ENCODE measurements at places on chromosomes 7 and 10.

DNA sequence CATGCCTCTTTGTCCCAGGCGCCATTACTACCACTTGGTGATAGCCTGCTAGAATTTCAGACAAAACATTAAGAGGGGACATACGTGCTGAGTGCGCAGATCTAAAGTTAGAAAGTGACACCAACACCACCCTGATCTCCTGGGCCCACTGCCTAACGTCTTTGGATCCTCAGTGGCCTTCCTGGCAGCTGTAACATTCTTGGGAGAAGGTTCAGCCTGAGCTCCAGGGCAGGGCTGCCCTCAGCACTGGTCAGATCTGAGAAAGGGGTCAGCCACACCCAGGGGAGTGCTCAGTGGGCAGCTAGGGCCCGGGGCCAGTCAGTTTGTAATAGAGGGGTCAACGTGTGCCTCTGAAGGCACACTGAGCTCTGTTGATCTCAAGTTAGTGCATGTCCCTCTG is 48.4 kb downstream of the ZCCHC24 start:
- H3K36me3 ChIP-seq, result peaks cover 5% of the 10 kb centered on the region
- no peak for DNase-seq
- peaks cover 47% of the 10 kb centered on the region for H3K4me1 ChIP-seq
- H3K4me3 ChIP-seq, result no peak overlapping the region

DNA sequence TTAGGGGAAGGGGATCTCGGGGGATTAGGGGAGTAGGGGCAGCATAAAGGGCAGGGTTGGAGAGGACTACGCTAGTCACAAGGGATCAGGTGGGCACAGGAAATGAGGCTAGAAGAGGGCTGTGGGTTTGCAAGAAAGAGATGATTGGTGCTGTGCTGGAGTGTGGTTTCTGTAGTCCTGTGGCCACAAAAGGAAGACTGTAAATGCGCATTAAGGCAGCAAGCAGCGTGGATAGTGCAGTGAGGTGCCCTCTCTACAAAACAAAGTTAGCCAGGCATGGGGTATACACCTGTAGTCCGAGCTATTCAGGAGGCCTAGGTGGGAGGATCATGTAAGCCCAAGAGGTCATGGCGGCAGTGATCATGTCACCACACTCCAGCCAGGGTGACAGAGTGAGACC is 212.1 kb downstream of the MLLT10 start:
- no peaks in the 10 kb centered on the region for H3K4me1 ChIP-seq
- H3K4me3 ChIP-seq, result no peak overlapping the region
- DNase-seq, result no peak
- H3K27ac ChIP-seq, result no peak overlapping the region
- peaks cover 30% of the 10 kb centered on the region for H3K36me3 ChIP-seq

DNA sequence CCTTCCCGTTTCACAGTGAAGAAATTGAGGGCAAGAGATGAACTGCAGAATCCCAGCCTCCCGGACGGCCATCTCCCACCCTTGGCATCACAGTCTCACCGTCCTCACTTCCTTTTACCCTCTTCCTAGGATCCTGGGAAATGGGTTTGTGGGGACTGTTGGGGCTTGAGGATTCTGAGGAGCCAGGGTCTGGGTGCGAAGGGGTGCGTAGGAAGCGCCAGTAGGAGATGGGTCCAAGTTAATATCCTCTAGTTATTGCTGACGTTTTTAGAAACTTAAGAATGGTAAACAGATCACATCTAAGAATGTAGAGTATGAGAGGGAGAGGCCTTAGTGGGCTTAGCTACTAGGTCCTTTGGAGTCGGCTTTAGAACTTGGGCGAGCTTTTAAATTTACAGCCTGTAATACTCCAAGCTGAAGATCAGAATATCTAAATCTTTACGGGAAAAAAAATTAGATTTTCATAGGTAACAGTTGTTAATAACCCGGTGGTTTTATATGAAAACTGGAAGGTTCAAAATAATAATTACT is 696 bp downstream of the MALSU1 start:
- DNase-seq, result peak; percentile 23
- no peaks in the 10 kb centered on the region for H3K27me3 ChIP-seq
- peak overlapping the region; percentile 90 for H3K4me3 ChIP-seq
- H3K4me1 ChIP-seq, result peaks cover 16% of the 10 kb centered on the region

GRCh38 chr10:29546773-29547313 is 87.9 kb downstream of the SVIL start:
- H3K4me3 ChIP-seq, result no peak overlapping the region
- no peak overlapping the region for H3K27ac ChIP-seq
- peaks cover 32% of the 10 kb centered on the region for H3K36me3 ChIP-seq
- H3K4me1 ChIP-seq, result peaks cover 24% of the 10 kb centered on the region
- no peaks in the 10 kb centered on the region for H3K27me3 ChIP-seq
